Activated T-cell treated with anti-CD3 and anti-CD28 coated beads, Interleukin-2, amount 50 U/mL, for 72 hours (primary cell): ENCODE measurements at places on chromosomes 6 and 20. TPM values are rescaled to one million over a fixed set of nuclear protein-coding genes. Genes with fewer than 3 reads are reported as not detected.

The DYNLT2 gene
- total RNA-seq, result 2.7 TPM

- no peaks in the 10 kb centered on the region for H3K36me3 ChIP-seq
- peak overlapping the region; percentile 94 for H3K4me3 ChIP-seq
- peaks cover 34% of the 10 kb centered on the region for H3K4me1 ChIP-seq
- peak overlapping the region; percentile 96 for H3K27ac ChIP-seq
- no peaks in the 10 kb centered on the region for H3K27me3 ChIP-seq
Observed at GRCh38 chr6:152301765-152302568, 335.2 kb downstream of the SYNE1 start.

GRCh38 chr6:128018821-128019220 is 118.0 kb upstream of the THEMIS start:
- no peaks in the 10 kb centered on the region for H3K36me3 ChIP-seq
- H3K27me3 ChIP-seq, result no peaks in the 10 kb centered on the region
- no peak overlapping the region for H3K27ac ChIP-seq
- no peak overlapping the region for H3K4me3 ChIP-seq
- DNase-seq, result no peak

GRCh38 chr6:79928478-79928998 is 18.8 kb downstream of the ELOVL4 start:
- H3K27ac ChIP-seq, result peak overlapping the region; percentile 51
- peaks cover 13% of the 10 kb centered on the region for H3K4me1 ChIP-seq
- no peak for DNase-seq
- H3K4me3 ChIP-seq, result no peak overlapping the region
- peaks cover 7% of the 10 kb centered on the region for H3K27me3 ChIP-seq
- H3K36me3 ChIP-seq, result no peaks in the 10 kb centered on the region

- no peak for DNase-seq
- H3K27ac ChIP-seq, result no peak overlapping the region
- H3K36me3 ChIP-seq, result no peaks in the 10 kb centered on the region
- H3K27me3 ChIP-seq, result no peaks in the 10 kb centered on the region
Observed at GRCh38 chr20:61436283-61436666, 184.2 kb downstream of the CDH4 start.

DNA sequence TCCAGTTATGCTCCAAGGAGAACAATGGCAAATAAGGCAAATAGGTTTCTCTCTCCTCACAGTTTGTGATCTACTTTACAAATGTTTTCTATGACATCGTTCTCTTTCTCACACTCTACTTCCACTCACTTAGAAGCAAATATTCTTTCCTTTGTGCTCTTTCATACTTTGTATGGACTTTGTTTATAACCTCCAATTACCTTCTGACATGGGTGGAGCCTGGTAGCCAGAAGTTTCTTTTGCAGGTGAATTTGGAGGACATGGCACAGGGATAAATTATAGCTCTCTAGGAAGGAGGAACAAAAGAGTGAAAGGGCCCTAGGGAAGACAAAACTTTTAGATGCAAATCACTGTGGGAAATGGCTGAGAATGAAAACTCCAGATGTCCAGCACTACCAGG is 69.3 kb downstream of the OPN5 start:
- no peak for DNase-seq
- H3K36me3 ChIP-seq, result no peaks in the 10 kb centered on the region
- peaks cover 30% of the 10 kb centered on the region for H3K27me3 ChIP-seq
- peaks cover 5% of the 10 kb centered on the region for H3K4me1 ChIP-seq
- no peak overlapping the region for H3K27ac ChIP-seq

- no peak overlapping the region for H3K27ac ChIP-seq
- H3K4me3 ChIP-seq, result no peak overlapping the region
- peaks cover 3% of the 10 kb centered on the region for H3K36me3 ChIP-seq
- no peaks in the 10 kb centered on the region for H3K4me1 ChIP-seq
Observed at GRCh38 chr6:170436209-170436809, 116.8 kb downstream of the PSMB1 start.

GRCh38 chr6:2755456-2755855 is 4.7 kb upstream of the MYLK4 start:
- no peaks in the 10 kb centered on the region for H3K36me3 ChIP-seq
- H3K4me3 ChIP-seq, result no peak overlapping the region
- H3K4me1 ChIP-seq, result peaks cover 5% of the 10 kb centered on the region
- DNase-seq, result no peak
- no peak overlapping the region for H3K27ac ChIP-seq

The PAK1IP1 gene
- 21.1 TPM for total RNA-seq

DNA sequence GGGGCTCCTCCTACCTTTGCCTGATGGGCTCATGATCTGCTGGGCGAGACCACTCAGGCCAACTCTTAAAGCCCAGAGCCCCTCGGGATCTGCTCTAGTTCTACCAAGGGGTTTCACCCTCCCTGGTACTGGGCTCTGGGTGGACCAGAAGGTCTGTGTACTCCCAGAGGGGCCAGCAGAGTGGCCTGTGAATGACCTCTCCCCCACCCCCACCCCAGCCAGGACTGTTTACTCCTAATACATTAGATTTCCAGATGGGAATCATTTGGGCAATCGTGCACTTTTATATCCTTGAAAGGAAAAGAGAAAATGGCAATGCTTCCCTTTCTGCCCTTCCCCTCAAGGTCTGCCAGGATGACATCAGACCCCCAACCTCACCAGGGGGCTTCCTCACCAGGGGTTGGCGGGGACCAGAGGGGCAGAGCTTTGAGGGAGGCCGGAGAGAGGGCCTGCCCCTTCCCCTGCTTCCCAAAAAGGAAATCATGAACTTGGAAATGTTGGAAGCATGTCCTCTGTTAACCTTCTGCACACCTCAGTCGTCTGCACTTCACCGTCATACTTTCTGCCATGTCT is 37.1 kb upstream of the PMEPA1 start:
- no peak overlapping the region for H3K4me3 ChIP-seq
- peaks cover 2% of the 10 kb centered on the region for H3K36me3 ChIP-seq
- peaks cover 19% of the 10 kb centered on the region for H3K4me1 ChIP-seq
